ENCODE measurements at places on chromosomes 16 and 17.

DNA sequence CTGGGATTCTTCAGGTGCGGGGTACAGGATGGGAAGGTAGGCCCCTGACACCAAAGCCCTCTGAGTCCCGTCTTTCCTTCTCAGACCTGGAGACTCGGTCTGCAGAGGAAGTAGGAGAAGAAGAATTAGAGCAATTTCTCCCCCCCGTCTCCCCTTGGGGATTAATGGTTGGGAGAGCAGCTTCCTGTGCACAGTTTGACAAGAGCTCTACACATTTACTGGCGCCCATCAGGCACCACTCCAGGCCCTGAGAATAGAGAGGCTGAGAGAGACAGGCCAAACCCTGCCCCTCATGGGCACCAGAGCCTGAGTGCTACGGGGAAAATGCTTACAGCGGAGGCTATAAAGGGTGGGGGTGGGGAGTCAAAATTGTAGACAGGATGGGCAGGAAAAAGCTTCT, 3.5 kb upstream of the C16orf74 start:
- DNase-seq, result no peak

GRCh38 chr17:8695241-8695640, 49.4 kb downstream of the CCDC42 start:
- no peak for DNase-seq

DNA sequence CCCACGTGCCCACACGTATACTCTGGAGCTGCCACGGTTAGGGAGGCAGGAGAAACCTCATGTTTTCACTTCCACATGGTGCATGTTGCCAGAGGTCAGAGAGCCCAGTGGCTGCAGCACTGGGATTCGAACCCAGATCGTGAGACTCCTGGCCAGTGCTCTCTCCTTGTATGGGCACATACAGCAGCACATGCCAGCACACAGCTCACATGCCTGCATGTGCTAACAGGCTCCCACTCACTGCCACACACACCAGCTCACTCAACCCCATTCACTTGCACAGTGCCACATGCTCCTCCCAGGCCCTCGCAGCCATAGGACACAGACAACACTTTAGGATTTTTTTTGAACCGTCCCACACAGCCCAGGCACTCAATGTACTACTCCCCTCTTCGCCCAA, 49.5 kb upstream of the MRPS23 start:
- DNase-seq, result no peak

GRCh38 chr17:65536573-65537342, 24.7 kb downstream of the AXIN2 start:
- no peak for DNase-seq

DNA sequence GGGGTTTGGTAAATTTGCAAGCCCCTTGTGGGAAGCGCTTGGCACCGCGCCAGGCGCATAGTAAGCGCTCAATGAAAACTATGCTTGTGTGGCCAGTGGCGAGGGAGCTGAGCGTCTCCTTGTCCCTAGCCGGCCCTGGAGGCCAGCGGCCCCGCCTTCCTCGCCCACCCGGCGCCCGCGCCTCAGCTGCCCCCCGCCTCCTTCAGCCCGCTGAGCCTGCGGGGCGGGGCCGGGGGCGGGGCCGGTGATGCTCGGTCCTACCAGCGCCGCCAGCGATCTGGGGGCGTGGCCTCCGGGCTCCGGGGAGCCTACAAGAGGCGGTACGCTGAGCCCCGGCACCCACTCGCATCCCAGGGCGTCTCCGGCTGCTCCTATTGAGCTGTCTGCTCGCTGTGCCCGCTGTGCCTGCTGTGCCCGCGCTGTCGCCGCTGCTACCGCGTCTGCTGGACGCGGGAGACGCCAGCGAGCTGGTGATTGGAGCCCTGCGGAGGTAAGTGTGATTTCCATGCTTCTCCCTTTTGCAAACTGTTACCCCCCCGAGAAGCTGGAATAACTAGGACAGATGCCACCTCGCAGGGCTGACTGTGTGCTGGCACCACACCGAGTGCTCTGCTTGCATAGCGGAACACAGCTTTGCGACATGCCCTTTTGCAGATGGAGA, at the start of gene CRISPLD2:
Gene CRISPLD2, plus strand, starts transcription at position 342 of the 661 bp plus-strand sequence. CDS start 18,511 bp downstream, outside the sequence.
- peak; percentile 87 for DNase-seq

Measured in hematopoietic multipotent progenitor cell treated with erythropoietin and hydrocortisone succinate and interleukin-3 and kit ligand, for 8 days (in vitro differentiated cells).